ENCODE measurements at places on chromosomes 5 and 9.

DNA sequence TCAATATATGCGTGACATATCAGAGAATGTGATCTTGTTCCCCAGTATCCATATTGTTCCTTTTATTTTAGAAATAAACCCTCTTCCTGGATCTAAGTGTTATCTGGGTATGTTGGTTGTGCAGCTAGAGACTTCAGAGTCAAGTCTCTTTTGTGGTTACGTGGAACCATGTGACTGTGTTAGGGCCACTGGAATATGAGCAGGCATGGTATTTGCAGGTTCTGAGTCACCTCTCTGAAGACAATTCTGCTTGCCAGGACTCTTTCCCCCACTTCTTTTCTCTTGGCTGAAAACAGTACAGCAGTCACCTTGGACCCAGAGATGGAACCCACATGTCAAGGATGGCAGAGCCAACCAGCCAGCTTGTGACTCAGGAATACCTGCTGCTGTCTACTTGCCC is 59.7 kb downstream of the ATP10B start:
- DNase-seq = peak; percentile 64

DNA sequence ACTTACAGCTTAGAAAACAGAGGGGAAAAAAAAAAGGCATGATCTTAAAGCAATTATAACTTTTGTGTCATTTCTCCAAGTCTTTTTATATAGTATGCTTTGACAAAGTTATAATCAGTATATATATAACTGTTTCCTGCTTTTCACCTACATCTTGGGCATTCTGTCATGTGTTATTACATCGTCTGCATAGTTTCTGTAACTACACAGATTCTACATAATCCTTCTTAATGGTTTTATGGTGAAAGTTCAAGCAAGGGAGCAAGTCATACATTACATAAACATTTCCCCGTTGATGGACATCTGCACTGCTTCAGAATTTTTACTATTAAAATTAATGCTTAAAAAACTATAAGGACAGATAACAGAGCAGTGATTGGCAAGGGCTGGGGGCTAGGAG is 12.1 kb downstream of the FEM1C start:
- no peak for DNase-seq

DNA sequence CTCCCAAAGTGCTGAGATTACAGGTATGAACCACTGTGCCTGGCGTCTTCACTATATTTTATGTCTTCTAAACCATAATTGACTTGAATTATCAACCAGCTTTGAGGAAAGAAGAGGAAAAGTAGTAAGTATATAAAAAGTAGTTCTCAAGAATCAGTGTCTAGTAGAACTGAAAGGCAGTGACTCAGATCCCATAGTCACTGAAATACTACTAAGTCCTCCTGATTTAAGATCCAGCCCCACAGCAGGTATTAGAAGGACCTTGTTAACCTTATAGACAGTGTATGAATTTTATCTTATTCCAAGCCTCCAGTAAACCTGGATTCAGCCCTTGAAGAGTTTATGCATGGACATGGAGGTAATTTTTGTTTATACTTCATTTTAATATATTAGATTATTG is 31.5 kb downstream of the LNPEP start:
- DNase-seq = no peak

- peak; percentile 60 for DNase-seq
These were observed 111.1 kb downstream of the PAM start for GRCh38 chr5:102866237-102866600.

DNA sequence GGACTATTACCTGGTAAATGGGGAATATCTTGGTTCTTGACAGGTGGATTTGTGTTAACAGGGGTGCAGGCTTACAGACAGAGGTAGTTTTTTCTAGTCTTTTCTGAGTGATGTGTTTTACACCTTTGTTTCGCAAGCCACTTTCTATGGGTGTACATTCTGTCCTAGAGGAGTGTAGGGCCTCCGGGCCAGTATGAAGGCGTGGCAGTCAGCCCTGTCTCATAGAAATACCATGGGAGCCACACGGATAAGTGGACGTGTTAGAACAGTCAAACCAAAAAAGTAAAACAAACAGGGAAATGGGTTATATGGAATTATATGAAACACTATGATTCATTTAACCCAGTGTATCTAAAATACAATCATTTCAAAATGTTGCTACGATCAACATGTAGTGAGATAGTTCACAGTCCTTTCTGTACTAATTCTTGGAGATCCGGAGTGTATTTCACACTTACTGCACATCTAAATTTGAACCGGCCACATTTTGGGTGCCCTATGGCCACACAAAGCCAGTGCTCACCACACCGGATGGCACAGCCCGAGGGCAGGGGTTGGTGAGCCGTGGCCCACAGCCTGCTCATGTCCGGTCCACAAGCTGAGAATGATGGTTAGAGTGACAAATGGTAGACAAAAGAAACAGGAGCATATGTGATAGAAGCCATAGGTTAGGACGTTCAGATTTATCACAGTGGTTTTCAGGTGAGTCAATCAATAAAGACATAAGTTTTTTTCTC is 80.1 kb upstream of the IRX4 start:
- DNase-seq = no peak
